ENCODE measurements at places on chromosomes 1 and 21.

DNA sequence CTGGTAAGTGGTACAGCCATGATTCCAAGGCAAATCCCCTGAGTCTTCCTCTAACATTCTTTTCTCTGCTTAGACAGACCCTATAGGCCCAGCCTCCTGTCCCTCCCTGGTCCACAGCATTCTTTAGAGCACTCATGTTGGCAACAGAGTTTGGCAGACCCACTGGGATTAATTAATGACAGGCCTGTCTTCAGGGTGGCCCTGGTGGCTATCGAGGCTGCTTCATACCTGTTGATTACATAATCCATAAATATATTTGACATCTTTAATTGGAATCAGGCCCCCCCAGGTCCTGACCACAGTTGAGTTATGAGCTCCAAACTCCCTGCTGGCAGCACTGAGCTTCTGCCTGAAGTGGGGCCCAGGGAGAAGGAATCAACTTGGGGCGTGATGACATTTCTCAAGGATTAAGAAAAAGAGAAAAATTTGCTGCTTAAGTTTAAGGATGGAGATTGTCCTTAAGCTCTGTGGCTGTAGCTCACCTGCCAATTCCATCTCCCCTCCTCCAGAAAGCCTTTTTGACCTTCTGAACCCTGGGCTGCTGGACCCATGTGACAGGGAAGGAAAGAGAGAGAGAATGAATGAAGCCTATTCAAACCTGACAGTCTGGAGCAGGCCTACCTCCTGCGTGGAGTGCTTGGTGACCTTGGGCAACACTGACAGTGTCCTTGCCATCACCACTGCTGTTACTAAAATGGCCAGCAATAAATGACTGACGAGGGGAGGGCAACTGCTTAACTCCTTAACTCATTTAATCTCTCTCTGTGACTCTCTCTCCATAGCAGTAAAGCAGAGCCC is 156.6 kb downstream of the TRABD2B start:
- no peak for DNase-seq

DNA sequence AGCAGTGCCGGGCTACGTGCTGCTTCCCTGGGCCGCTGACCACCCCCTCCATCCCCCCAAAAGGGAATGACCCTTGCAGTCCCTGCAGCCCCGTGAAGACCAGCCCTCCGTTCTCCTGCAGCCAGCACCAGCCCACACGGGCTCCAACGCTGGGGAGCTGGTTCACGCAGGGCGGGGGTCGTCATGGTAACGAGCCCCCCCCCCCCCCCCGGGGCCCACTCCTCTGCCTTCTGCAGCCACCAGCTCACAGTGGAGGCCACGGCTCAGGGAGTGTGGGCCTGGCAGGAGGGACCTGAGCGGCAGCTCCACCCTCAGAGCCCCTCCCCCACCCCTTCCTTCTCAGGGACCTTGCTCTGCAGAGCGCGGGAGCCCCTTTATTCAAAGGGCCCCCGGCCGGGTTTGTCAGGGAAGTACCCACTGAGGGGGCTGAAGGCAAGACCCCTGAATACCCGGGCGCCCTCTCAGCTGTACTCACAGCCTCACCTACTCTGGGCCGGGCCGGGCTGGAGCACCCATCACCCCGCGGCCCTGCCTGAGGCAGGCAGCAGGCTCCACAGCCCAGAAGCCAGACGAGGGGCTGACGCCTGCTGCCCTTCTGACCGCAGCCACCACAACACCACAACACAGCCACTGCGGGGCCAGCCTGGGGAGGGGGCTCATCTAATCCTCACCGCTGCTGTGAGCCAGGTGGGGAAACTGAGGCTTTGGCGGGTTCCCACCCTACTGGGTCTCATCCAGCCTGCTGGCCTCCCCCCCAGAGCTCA is 12.6 kb downstream of the MEGF6 start:
- no peak for DNase-seq

DNA sequence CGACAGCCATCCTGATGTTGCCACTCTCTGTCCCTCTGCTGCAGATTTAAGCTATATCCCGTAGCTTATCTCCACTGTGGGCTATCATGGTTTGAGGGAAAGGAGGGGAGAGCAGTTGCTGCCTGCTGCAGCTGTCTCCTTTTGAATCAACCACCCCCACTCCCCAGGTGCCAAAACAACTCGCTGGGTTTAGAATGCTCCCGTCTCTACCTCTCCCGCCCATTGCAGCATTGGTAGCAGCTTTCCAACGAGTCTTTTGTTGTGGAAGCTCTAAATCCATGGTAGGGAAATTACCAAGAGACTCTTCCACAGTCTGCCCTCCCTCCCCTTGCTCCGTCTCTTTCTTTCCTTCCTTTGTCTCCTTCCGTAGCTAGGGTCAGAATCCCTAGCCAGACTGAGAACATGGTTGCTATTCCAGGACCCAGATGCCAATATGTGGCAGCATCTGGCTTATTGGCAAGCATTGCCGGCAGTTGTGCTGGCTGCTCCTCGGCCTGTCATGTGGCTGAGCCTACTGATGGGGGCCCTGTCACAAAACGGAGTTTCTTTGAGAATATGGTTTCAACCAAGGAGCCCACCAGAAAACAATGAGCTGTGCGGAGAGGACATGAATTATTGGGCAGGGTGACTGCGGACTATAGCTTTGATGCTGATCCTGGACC is 230.7 kb downstream of the RPS6KC1 start:
- DNase-seq = no peak

DNA sequence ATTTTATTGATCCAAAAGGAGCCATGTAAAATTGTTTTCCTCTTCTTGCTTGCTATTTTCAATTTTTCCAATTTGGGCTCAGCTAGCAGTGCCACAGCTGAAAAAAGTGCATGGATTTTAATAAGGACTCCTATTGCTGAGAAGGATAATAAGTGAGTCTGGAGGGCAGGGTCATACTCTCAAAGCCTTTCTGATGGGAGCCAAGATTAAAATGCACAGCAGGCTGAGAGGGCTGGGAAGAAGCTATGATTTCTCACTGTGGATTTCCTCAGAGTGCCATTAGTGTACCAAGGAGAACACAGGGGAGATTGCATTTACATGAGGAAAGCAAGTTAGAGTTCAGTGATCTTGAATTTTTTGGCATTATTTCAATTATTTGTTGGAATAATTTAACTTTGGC is 261.3 kb downstream of the ST6GALNAC3 start:
- DNase-seq = peak; percentile 44

GRCh38 chr1:155011437-155012025 is 8.9 kb downstream of the ZBTB7B start:
- DNase-seq = no peak

DNA sequence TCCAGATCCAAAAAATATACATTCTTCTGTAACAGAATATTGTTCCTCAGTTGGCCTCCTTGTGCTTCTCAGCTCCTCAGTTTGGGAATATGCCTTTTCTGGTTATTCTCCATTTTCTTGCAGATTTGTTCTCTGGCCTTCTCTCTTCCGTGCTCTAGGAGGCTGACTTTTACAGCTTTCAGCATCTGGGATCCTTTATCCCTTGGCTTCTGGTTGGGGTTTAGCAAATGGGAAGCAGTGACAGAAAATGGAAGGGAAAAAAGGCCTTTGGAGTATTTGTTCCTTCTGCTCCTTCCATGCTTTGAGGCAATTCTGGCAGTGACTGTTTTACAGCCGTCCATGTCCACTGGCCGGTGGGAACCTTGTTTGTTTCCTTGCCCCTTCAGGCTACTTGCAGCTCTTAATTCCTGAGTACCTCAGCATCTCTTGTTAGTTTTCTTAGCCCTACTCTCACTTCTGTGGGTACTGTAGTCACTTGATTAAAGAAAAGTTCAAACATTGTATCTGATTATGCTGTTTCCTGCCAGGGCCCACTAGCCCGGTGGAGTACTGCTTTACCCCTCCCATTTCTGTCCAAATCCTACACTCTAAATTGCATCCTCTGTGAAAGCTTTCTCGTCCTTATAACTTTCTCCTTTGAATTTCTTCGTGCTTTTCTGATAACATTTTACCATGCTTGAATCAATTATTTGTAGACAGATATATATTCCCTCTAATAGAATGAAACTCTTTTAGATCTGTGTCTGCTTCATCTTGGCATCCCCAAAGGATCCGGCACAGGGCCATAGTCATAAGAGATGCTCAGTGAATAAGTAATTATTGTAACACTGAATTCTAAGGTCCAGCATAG is 118.2 kb downstream of the OSBPL9 start:
- DNase-seq = no peak

DNA sequence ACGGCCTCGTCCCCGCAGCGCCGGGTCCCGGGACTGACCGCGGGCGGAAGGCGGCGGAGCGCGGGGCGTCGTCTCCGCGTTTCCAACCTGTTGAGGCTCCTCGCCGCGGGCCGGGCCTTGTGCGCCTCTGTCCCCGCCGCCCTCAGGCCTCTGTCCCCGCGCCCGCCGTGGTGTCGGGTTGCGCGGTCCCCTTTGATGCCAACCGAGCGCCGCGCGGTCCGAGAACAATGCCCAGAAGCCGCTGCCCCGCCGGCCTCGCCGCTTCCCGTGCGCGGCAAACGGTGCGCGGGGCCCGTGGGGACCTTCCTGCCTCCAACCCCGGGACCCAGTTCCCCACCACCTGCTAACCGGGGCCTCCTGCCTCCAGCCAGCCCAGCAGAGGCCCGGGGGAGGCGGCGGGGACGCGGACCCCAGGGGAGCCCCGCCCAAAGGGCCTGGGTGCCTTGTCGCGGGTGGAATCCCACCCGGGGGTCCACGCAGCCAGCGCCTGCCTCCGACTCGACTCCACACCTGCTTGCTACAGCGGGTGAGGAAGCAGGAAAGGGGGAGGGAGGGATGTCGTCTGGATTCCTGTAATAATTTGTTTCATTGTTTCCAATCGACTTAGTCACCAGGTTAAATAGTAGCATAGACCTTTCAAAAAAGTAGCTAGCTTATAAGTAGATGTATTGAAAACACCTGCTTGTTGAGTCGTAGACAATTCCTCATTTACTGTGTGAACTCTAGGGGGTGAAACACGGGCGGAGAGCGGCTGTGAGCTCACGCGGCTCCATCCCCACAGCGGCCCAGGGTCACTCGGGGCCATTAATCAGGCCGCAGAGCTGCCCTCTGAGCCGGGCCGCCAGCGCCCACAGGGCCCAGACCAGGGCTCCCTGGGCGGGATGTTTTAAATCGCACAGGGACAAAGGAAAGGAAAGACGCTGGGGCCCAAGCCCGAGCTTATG is 1.1 kb downstream of the COL18A1 start:
- peak; percentile 45 for DNase-seq

- no peak for DNase-seq
Measured at GRCh38 chr21:41321211-41321907, 4.8 kb downstream of the FAM3B start.

- no peak for DNase-seq
Measured at GRCh38 chr1:2530513-2531361, 674 bp upstream of the HES5 start.

DNA sequence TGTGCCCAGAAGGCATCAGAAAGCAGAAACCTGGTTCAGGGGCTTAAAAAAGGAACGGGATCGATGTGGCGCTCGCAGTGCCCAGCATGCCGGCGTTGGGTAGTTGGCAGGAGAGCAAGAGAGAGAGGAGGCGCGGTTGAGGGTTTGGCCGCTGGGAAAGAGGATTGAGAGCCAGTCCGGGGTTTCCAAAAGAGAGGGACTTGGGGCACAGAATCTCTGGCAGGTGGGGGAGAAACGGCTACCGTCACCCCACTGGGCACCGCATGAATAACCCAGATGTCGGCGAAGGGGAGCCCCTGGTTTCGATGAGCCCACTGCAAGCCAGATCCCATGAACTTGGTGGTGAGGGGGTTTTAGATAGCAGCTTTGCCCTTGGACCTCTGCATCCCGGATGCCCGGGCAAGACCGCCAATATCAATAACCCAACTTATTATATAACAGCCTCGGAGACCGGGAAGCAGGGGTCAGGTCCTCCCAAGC is 60.4 kb upstream of the ACOT11 start:
- DNase-seq = no peak

- DNase-seq = peak; percentile 64
Measured at GRCh38 chr1:110053552-110054428, 16.7 kb downstream of the ALX3 start.

- DNase-seq = peak; percentile 89
Measured at GRCh38 chr1:199490769-199491527, 536.6 kb upstream of the NR5A2 start.

DNA sequence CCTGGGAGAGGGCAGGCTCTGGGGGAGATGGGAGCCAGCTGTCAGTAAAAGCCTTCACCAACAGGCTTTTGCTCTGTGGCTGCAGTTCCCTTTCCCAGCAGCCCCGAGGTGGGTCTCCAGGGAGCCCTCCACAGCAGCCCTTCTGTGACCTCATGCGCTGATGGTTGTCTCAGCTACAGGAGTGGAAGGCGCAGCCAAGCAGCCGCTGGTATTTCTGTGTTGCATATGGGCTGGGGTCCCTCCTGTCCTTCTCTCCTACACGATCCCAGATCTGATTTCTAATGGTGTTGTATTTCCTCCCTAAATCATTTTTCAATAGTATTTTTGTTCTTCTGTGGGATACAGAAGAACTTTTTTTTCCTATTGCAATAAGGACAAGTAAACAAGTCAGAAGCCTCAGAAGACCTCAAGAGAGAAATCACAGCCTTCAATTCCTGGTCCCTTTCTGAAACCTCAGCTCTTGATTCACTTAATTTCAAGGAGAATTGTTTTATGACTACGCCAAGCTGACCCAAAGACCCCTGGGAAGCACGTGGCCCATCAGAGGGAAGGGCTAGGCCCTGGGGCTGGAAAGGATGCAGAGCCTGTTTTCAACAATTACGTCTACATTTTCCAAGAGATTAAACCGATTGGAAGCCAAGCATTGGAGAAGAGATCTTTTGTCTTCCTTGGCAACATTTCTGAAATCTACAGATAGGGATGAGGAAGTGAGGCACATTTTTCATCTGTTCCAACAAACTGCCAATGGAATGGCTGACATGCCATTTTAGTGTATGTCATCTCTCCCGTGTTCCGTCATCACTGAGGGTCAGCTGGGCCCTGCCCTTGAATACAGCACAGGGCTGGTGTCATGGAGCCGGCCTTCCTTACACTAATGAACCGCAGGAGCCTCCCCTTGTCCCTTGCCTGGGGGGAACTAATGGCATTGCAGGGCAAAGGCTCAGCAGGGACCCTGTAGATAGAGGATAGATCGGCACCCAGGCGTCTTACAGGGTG is 42.0 kb upstream of the SCCPDH start:
- DNase-seq = peak; percentile 16

DNA sequence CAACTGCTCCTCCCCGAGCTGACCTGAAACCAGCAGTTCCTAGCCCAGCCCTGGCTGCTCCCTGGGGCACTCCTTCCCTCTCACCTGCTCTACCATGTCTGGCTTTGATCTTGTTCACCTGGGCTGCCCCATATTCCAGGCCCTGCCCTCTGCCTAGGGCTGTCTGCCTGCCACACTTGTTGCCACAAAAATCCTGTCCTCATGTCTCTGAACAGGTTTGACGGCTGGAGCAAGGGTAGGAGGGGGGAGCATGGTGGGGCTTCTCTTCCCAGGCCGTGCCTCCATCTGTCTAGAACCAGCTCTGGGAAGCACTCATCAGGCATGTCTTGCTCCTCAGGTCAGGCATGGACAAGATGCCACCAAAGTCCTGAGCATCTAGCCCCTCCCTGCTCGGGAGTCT is 44.3 kb upstream of the WNT2B start:
- no peak for DNase-seq

- no peak for DNase-seq
Measured at GRCh38 chr1:222995236-222995580, 147.8 kb downstream of the TLR5 start.
